ENCODE measurements at places on chromosomes 3 and 15. TPM values are rescaled to one million over a fixed set of nuclear protein-coding genes. Genes with fewer than 3 reads are reported as not detected.

The EFCC1 gene
- not detected for total RNA-seq

The TICRR gene
- total RNA-seq: 18.5 TPM

The EIF4A2 gene
- 388 TPM for total RNA-seq

The EPHB3 gene
- 0.20 TPM for total RNA-seq

The ZNF80 gene
- total RNA-seq: 0.28 TPM

The MAN2A2 gene
- total RNA-seq: 132 TPM

The GOLGA8Q gene
- 2.4 TPM for total RNA-seq

The RHOA gene
- total RNA-seq: 504 TPM
